PC-9 (cell line): ENCODE measurements at places on chromosomes 7 and 10.

- peak; percentile 88 for DNase-seq
Observed at GRCh38 chr10:110076559-110077318, 69.0 kb downstream of the ADD3 start.

DNA sequence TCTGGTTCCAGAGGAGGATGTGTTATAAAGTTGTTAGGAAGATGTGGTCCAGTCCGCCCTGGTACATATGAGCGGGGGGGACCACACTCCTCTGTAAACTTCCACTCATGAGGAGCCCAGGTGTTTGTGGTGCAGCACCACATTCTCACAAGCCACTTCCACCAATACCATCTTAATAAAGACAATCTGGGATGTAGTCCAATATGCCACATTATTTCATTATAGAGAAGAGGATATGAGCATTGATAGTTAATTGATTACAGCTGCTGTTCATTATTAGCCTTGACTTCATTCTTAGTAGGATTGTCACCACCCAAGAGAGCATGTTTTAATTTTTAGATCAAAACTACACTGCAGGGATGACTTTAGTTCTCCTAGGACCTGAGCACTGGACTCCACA, 40.5 kb downstream of the ERCC6 start:
- no peak for DNase-seq

- DNase-seq: no peak
Observed at GRCh38 chr7:105325216-105325904, 63.4 kb downstream of the SRPK2 start.

DNA sequence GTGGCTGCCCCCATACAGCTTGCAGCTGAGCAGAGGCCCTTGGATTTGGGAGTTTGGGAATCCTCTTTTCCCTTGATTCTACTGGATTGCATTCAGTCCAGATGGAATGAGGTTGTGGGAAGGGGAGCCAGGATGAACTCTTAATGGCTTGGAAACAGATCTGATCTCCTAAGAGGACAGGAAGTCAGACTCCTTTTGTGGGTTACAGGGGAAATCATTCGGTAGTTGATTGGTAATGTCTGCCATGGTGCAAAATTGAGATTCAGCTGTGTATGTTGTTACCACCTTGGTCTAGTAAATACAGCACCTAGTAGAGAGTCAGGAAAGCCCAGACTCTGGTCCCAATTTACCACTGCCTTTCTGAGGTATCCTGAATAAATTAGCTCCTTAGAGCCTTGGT, 144.2 kb upstream of the TNRC18 start:
- DNase-seq: no peak

DNA sequence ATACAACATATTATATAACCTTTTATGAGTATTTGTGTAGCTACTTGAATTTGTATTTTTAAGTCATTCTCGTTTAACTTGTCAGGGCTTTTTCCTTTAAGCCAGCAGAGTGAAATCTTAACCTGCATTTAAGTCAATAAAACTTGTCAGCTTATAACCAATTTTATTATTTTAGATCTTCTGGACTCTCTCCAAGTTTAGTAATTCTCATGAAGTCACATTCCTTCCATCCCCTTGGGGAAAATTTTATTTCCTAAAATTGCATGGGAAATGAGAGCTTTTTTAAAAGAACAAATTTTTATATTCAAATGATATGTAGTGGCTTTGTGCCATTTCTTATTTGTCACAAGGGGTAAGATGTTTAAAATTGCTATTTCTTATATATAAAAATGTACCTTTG, 74.0 kb downstream of the SEPTIN7 start:
- DNase-seq: no peak

DNA sequence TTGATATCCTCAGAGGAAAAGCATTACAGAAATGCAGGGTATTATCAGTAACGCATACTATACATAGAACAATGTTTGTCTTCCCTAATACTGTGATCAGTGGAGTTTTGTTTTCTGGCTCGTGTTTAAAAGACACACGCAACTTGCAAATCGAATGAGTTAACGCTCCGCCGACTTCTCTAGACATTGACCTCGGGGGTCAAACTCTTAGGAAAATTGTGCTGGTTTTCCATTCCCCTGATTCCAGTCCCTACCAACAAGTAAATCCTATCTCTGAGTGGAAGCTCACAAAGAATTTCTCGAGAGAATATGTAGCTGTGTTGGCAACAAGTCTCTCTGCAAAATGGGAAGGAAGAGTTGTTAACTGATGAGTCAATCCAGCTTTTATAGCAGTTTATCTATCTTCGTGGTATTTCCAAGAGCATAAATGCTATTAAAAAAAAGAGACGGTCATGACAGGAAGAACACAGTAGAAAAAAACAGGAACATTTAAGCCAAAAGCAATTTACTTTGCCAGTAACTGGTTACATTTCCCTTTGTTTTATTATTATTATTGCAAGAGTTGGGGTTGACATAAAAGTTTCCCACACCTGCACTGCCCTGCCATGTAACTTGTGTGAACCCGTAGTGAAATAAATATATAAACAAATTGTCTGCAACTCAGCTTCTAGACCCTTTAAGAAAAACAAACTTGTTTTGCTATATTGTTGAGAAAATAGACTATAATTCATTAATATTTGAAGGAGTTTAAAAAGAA, 144.4 kb downstream of the ARID5B start:
- no peak for DNase-seq

GRCh38 chr7:6257675-6258074, 14.7 kb downstream of the CYTH3 start:
- no peak for DNase-seq

DNA sequence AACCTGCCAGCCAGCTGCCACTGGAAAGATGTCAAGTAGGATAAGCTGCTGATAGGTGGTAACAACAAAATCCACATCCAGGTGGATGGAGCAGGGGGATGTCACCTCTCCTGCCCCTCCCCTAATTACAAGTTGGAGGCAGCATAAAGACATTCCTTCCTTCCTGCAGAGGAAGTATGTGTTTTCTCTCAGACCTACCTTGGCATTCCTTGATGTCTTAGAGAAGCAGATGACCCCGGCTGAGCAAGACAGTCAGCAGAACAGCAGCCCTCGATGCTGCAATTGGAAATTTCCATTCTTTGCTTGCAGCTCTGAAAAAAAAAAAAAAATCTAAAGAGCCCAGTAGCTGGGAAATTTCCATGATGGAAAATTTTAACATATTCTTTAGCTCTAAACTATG, 137.5 kb upstream of the MKLN1 start:
- peak; percentile 30 for DNase-seq

GRCh38 chr7:44798649-44799305, 2.3 kb downstream of the PPIA start:
- no peak for DNase-seq

GRCh38 chr7:150947761-150948651, 30.1 kb downstream of the KCNH2 start:
- no peak for DNase-seq

DNA sequence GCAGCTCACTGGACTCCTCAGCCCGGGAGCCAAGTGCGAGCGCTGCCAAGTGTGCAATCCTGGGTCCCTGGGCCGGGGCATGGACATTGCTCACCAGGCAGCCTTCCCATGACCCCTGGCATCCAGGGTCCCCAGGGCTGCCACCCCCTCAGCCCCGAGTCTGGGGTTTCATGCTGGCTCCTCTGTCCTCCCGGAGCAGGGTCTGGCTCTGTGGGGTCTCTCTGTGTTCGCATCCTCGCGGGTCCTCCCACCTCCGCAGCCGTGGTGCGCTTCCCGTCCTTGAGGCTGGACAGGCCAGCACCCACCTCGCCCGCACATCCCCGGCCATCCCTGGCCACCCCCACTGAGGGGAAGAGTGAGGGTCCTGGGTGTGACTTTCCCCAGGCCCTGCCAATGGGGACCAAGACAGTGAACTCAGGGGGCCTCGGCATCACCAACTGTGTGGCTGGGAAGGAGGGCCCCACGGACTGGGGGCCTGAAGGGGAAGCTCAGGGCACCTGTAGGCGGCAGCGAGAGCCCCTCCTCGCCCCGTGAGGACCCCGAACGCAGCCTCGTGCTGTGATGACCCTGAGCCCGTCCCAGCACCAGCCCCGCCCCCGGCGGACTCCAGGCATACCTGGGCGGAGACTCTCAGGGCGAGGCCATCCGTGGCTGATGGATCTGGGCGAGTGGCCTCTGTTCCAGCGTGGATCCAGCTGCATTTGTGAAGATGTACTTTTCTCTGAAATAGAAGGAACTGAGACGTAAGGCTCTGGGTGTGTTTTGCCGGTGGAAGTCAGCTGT, 50.3 kb upstream of the CFAP46 start:
- no peak for DNase-seq

DNA sequence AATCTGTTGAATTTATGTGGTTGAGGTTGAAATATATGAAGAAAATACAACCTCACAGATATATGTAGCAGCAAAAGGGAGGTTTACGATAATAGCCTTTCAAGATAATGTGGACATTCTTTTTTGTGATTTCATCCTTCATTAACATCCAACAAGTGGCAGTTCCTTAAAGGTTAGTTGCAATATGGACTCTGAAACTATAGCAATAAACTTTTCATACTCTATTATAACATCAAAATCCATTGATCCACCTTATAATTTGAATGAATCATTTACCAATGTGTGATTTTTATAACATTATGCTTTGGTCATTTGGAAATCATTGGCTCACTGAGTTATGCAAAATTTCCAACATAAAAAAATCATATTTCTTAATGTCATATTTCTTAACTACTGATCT, 200.8 kb upstream of the CSTF2T start:
- DNase-seq: no peak

DNA sequence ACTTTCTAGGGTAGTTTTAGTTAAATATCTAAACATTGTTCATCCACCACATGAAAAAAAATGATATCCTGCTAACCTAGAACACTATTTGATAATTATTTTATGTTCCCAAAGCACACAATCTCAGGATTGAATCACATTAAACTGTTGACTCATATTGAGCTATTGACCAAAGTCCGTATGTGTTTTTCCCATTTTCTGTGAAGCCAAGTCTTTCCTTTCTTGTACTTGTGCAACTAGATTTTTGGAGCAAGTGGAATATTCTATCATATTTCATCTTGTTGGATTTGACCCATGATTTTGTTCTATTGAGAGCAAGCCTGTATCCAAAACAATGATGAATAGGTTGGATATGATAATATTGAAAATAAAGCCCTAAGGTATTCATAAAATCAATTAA, 164.6 kb downstream of the SKAP2 start:
- DNase-seq: no peak

DNA sequence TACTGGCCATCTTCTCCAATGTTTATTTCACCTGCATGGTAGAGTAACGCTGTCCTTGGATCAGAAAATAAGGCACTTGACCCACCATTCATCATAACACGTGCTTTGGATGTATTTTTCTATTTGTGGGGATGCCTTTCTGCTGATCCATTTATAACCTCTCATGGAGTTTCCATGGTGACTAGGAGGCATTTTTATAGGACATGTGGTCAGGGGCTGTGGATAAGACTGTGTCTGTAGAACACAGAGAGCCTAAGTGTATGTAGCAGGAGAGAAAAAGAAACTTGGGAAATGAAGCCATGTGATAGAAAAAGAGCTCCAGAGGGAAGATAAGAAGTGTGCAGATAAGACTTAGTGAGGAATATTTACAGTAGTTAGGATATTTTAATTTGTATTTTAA, 184.2 kb downstream of the POU6F2 start:
- no peak for DNase-seq
